ENCODE measurements at places on chromosomes 13 and 19. TPM values are rescaled to one million over a fixed set of nuclear protein-coding genes. Genes with fewer than 3 reads are reported as not detected.

GRCh38 chr19:30920222-30920621 is 429.0 kb downstream of the TSHZ3 start:
- no peaks in the 10 kb centered on the region for H3K27me3 ChIP-seq
- H3K27ac ChIP-seq = no peak overlapping the region
- H3K36me3 ChIP-seq = no peaks in the 10 kb centered on the region
- H3K4me1 ChIP-seq = no peaks in the 10 kb centered on the region
- no peak overlapping the region for H3K4me3 ChIP-seq

GRCh38 chr19:51551673-51552432 is 19.2 kb upstream of the ZNF175 start:
- no peak for DNase-seq
- H3K36me3 ChIP-seq = no peaks in the 10 kb centered on the region
- no peaks in the 10 kb centered on the region for H3K27me3 ChIP-seq
- H3K4me3 ChIP-seq = no peak overlapping the region

DNA sequence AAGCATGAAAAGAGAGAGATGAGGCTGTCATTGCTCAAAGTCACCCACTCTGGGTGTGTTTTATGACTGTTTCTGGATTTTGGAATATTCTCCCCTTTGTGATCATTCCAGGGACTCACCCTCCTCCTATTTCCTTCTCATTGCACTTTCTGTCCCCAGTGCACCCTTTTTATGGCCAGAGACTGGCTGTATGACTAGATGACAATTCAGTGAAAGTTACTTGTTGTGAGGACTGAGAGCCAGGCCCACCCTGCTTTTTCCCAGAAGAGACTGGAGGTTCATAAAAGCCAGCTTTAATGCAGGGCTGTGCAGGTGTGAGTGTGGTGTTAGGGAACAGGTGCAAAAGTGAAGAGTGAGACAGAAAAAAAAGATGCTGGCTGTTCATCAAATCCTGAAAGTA is 17.3 kb downstream of the CEACAM7 start:
- no peak for DNase-seq
- H3K4me3 ChIP-seq = no peak overlapping the region
- H3K27ac ChIP-seq = no peak overlapping the region
- no peaks in the 10 kb centered on the region for H3K36me3 ChIP-seq

- peak overlapping the region; percentile 14 for H3K4me3 ChIP-seq
- DNase-seq = peak; percentile 44
- peaks cover 33% of the 10 kb centered on the region for H3K4me1 ChIP-seq
- H3K27ac ChIP-seq = peak overlapping the region; percentile 79
- H3K36me3 ChIP-seq = no peaks in the 10 kb centered on the region
Measured at GRCh38 chr13:111005808-111006505, 91.1 kb upstream of the ANKRD10 start.

DNA sequence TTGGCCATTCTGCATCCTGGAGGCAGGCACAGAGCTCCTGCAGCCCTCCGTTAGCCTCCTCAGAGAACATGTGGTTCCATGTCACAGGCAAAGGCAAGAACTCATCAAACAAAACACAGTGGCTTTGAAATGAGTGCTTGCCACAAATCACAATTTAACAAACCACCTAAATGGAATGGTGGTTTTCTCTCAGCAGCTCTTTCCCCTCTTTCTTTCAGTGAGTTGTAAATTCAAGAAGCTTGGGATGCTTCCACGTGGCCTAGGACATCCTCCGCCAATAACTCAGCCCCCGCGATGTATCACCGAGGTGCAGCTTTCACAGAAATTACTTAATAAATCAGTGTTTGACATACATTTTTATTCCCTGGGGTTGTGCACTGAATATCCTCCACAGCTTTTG is 65.4 kb upstream of the RFC3 start:
- H3K4me3 ChIP-seq = no peak overlapping the region
- no peaks in the 10 kb centered on the region for H3K27me3 ChIP-seq
- DNase-seq = no peak
- H3K27ac ChIP-seq = no peak overlapping the region
- no peaks in the 10 kb centered on the region for H3K36me3 ChIP-seq

- H3K36me3 ChIP-seq = no peaks in the 10 kb centered on the region
- peak overlapping the region; percentile 87 for H3K27ac ChIP-seq
- peak; percentile 97 for DNase-seq
- no peaks in the 10 kb centered on the region for H3K27me3 ChIP-seq
- peak overlapping the region; percentile 65 for H3K4me3 ChIP-seq
Measured at GRCh38 chr19:13162724-13163608, 12.8 kb downstream of the IER2 start.

DNA sequence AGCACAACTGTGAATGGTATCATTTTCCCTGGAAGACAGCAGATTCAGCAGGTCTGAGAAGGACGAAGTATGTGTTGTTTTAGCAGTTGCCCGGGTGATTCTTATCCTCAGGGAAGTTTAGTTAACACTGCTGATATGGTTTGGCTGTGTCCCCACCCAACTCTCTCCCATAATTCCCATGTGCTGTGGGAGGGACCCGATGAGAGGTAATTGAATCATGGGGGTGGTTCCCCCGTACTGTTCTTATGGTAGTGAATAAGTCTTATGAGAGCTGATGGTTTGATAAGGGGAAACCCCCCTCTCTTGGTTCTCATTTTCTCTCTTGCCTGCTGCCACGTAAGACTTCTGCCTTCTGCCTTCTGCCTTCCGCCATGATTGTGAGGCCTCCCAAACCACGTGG is 81.0 kb upstream of the UBAC2 start:
- H3K4me3 ChIP-seq = no peak overlapping the region
- H3K27ac ChIP-seq = no peak overlapping the region

DNA sequence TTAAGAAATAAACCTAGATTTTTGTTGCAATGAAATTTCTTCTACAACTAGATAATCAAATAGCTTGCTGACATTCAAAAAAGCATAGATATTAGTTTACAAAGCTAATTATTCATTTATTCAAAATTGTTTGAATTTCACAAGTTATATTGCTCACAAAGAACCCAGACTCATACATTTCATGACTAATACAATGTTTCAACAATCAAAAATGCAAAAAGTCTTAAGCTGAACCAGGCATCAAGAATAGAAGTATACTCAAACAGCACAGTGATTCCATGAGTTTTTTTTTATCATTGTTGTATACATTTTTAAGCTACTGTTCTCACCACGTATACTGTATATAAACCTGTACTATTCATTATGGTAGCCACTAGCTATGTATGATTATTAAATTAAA is 51.0 kb downstream of the DIAPH3 start:
- H3K4me1 ChIP-seq = no peaks in the 10 kb centered on the region
- no peaks in the 10 kb centered on the region for H3K27me3 ChIP-seq
- H3K4me3 ChIP-seq = no peak overlapping the region
- no peaks in the 10 kb centered on the region for H3K36me3 ChIP-seq
- no peak overlapping the region for H3K27ac ChIP-seq

DNA sequence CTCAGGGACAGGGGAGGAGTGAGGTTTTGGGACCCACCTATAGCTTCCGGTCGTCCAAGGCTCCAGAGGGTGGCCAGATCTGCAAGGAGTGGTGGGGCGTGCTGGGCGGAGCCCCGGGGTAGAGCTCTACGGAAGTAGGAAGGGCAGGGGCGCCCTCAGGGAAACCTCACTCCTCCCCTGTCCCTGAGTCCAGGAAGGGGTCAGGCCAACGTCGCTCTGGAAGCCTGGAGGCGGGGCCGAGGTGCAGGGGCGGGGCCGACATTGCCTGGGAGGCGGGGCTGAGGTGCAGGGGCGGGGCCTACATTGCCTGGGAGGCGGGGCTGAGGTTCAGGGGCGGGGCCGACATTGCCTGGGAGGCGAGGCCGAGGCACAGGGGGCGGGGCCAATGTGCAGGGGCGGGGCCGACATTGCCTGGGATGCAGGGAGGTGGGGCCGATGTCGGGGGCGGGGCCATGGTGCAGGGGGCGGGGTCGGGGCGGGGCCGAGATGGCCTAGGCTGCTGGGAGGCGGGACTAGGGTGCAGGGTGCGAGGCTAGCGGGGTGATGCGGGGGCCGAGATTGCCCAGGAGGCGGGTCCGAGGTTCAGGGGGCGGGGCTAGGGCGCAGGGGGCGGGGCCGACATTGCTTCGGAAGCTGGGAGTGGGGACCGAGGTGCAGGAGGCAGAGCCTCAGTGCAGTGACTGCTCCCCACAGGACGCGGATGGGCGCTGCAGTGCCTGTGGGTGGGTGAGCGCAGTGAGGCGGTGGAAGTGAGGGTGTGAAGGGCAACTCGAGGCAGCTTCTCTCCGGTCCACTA is 4.9 kb upstream of the PALM start:
- peaks cover 51% of the 10 kb centered on the region for H3K27me3 ChIP-seq
- DNase-seq = peak; percentile 32
- peak overlapping the region; percentile 44 for H3K4me3 ChIP-seq
- no peaks in the 10 kb centered on the region for H3K4me1 ChIP-seq

DNA sequence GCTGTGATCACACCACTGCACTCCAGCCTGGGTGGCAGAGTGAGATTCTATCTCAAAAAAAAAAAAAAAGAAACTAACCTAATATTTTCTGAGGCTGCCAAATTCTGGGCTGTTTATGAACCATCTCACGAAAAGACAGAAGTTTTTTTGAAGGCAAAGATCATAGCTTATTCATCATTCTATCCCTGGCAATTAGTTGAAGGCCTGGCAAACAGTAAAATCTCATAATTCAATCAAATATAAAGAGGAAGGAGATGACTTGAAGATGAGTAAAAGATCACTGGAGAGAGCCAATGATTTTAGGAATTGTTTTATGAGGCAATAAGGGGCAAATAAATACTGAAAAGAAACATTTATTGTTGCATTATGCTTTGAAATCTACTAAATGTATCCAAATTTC is 216.5 kb downstream of the DCLK1 start:
- DNase-seq = no peak
- H3K27me3 ChIP-seq = no peaks in the 10 kb centered on the region
- no peak overlapping the region for H3K4me3 ChIP-seq
- no peaks in the 10 kb centered on the region for H3K4me1 ChIP-seq
- no peaks in the 10 kb centered on the region for H3K36me3 ChIP-seq
- no peak overlapping the region for H3K27ac ChIP-seq

- H3K36me3 ChIP-seq = no peaks in the 10 kb centered on the region
- H3K4me3 ChIP-seq = no peak overlapping the region
- no peak overlapping the region for H3K27ac ChIP-seq
- DNase-seq = no peak
Measured at GRCh38 chr13:110001670-110002275, 215.4 kb upstream of the IRS2 start.

DNA sequence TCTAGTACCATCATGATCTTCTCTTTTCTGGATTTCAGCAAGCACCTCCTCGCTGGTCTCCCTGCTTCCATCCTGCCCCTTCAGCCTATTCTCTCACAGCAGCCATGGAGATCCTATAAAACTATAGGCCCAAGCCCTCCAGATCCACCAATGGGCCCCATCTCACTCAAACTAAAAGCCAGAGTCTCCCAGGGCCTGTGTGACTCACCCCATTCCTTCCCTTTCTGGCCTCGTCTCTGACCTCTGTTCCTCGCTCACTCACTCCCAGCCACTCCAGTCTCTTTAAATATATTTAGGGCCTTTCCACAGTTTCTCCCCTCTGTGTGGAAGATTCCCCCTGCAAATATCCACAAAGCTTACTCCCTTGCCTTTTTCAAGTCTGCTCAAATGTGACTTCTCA is 89.7 kb downstream of the HSPH1 start:
- H3K27me3 ChIP-seq = no peaks in the 10 kb centered on the region
- H3K4me1 ChIP-seq = no peaks in the 10 kb centered on the region
- DNase-seq = no peak
- no peaks in the 10 kb centered on the region for H3K36me3 ChIP-seq
- H3K27ac ChIP-seq = no peak overlapping the region

- DNase-seq = no peak
- no peak overlapping the region for H3K27ac ChIP-seq
- H3K36me3 ChIP-seq = no peaks in the 10 kb centered on the region
Measured at GRCh38 chr13:90055121-90055520, 1292.4 kb upstream of the MIR17HG start.

Gene ZNF132
- 2.4 TPM for total RNA-seq

Gene UNC13A
- not detected for total RNA-seq
